ENCODE measurements at places on chromosomes 16 and 17.

GRCh38 chr16:4317532-4318450 is 1.9 kb downstream of the GLIS2 start:
- DNase-seq = no peak

GRCh38 chr17:72869630-72870029 is 222.9 kb downstream of the SLC39A11 start:
- DNase-seq = no peak

- DNase-seq = no peak
Measured at GRCh38 chr17:58189436-58190146, 2.9 kb upstream of the EPX start.

GRCh38 chr16:88783391-88784073 is 1.5 kb downstream of the PIEZO1 start:
- DNase-seq = no peak

DNA sequence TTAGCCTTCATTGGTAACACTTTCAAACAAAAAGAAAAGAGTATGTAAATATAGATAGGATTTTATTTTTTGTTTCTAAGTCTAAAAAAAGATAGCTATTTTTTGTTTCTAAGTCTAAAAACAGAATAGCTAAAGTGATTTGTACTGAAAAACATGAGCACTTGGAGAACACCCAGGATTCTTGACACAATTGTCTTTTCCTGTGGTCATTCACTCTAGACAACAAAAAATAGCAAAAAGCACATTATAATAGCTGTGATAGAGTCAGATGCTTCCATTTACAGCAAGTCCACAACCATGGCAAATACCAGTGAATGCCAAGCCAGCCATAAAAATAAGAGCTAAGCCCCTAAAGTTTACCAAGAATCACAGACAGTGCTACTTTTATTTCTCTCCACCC is 36.7 kb downstream of the SKAP1 start:
- no peak for DNase-seq

GRCh38 chr16:1066584-1067172 is 5.9 kb upstream of the SSTR5 start:
- DNase-seq = no peak

DNA sequence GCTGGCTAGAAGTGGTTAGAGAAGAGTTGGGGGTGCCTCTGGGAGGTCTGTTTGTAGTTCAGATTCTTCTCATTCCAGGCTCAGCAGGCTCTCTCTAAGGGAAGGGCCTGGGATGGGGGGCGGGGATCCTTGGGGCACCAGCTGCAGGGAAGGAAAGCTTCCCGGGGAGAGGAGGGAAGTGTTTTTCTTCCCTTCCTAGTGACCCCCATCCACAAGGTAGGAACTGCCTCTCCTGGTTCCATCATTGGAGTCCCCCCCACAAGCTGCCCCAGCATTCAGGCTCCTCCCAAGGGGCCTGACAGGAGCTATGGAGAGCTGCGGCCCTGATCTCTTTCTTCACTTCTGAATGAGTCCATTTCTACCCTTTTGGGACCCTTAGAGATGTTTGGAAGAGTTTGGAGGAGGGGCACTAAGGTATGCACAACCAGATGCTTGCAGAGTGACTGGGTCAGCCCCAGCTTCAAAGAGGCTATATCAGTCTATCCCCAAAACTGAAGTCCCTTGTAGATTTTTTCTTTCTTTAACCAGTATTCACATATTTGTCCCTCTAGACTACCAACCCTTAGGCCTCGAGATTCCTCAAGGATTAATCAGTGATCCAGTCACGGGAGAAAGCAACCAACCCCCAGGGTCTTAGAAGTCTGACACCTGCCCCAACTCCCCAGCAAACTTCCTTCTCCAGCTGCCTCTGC is 13.9 kb upstream of the FZD2 start:
- DNase-seq = no peak

- DNase-seq = no peak
Measured at GRCh38 chr17:43803758-43804157, 23.5 kb downstream of the CFAP97D1 start.

DNA sequence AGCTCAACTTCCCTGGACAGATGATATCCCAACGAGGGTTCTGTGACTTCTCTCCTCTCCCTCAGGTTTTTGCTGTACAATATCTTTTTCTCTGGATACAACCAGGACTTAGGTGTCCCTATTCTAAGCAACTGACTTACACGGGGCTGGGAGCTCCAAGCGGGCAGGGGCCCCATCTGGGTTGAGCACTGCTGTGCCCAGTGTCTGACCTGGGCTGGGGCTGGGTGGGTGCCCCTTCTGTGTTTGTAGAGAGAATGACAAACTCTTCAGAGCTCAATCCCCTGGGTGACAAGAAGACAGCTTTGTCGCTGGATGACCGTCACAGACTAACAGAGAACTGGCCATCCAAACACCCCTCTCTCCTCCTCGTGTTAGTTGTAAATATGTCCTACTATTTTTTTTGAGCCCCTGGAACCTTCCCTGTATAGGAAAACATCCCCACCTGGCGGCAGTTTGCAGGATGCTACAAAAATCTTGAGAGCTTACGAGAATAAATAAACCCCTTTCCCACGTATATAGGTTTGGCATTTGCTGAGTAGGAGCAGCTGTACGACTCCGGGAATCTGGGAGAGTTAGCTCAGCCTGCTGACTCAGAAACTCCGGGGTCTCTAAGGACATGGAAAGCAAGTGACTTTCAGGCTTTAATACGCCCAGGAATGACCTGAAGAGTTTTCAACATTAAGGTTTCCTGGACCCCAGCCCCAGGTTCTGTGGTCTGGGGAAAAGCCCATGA is 23.7 kb upstream of the RCVRN start:
- no peak for DNase-seq

DNA sequence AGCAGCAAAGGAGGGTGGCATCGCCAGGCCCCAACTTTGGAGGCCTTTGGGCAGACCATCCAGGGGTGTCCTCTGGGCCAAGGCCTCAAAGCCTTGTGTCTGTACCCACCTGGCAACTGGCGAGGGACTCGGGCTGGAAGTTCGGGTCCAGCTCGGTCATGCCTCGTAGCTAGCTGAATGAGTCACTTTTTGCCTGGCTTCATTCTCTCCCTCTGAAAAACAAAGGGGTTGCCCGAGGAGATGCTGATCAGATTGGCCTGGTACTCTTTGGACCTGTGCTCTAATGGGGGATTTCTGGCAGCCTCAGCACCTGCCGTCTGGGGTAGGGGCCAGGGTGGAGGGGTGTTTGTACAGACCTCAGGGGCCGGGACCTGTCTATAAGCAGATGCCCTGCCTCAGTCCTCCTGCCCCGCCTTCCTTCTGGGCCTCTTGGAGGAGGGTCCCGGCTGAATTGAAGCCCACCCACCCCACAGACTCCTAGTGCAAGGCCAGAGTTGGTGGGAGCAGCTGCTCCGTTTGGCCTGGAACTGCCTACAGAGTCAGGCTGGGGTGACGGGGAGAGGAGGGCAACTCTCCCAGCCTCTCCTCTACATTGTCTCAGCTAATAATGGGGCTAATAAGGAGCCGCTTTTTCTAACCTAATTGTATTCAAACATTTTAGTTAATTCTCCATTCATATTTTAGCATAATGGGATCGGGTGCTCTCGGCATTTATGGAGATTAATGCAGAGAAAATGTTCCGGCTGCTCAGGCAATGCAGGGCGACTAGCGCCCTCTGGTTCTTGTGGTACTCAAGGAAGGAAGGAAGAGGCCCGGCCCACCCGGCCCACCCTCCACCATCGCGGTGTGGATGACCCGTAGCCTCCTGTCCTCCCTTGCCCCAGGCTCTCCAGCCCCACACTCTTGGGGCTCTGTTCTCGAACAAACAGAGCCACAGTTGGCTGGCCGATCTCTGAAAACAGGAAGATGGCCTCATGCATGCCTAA is 21.4 kb upstream of the ABCC3 start:
- DNase-seq = no peak

GRCh38 chr17:64496348-64496785 is 487 bp downstream of the POLG2 start:
- no peak for DNase-seq

DNA sequence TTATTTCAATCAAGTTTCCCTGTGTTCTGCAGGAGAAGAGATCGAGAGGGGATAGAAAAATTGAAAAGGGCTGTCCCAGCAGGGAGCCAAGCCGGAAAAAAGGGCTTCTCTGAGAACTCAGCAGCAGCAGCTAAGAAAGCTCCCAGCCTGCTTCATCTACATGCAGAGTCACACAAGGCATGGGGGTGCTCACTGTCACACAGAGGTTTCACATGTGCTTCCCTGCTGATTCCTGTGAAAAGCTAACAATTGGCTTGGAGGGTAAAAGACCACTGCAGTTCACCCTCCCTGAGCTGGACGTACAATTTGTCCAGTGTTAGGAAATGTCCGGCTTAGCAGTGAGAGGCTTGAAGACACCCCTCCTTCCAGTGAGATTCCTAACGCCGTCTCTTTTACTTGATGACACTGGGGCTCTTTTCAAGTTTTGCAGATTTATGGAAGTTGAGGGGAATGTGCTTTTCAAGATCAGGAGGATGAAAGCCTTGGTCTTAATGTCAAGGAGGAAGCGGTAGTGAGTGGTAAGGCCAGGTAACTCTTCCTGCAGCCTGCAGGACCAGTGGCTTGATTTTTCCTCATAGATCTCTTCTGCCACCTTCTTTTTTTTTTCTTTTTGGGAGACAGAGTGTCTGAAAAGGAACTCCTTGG is 85.6 kb downstream of the WNT3 start:
- DNase-seq = no peak

DNA sequence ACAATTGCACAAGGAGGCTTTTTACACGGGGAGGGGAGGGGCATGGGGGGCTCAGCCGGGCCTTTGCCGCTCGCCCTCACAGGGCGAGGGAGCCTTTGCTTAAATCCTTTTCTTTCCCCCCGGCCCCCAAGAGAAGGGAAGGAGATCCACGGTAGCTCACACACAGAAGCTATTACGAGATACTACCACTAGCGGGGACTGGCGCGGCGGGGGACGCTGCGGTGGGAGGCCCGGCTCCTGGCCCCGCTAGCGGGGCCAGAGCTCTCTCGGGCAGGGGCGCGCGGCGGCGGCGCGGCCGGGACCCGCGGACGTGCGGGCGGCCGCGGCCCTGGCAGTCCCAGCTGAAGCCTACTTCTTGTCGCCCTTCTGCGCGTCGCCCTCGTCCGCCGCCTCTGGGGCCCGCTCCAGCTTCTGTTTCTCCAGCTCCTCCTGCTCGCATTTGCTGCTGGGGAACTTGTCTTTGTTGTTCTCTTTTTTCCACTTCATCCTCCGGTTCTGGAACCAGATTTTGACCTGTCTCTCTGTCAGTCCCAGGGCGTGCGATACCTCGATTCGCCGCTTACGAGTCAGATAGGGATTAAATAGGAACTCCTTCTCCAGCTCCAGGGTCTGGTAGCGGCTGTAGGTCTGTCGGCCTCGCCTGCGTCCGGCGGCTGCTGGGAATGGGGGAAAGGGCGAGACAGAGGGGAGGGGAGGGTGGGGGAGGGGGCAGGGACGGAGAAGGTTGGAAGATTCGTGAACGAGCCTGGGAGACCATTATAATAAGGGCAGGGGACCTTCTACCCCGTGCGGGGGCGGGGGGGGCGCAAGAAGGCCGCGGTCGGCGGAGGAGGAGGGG is 2.0 kb downstream of the HOXB8 start:
- DNase-seq = no peak

All from vagina (tissue), 2 donors.